ENCODE measurements at places on chromosomes 16 and 17.

- no peak for DNase-seq
These were observed 30.4 kb downstream of the BPTF start for GRCh38 chr17:67855504-67856324.

DNA sequence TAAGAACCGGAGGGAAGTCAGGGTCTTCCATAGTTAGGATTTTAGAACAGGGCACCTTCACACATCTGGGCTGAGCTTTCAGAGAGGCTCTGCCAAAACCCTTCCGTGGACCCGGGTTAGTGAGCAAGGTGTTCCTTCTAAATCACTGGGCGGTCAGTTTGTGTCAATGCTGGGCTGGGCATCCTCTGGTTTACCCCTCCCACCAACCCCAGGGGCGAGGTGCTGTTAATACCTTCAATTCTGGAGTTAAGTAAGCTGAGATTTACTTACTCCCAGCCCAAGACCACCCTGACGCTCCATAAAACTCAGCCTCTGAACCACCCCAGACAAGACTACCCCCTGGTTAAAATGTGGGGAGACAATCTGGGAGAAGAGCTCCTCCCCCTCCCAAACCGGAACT, 1.0 kb downstream of the TMEM92 start:
- DNase-seq: no peak

DNA sequence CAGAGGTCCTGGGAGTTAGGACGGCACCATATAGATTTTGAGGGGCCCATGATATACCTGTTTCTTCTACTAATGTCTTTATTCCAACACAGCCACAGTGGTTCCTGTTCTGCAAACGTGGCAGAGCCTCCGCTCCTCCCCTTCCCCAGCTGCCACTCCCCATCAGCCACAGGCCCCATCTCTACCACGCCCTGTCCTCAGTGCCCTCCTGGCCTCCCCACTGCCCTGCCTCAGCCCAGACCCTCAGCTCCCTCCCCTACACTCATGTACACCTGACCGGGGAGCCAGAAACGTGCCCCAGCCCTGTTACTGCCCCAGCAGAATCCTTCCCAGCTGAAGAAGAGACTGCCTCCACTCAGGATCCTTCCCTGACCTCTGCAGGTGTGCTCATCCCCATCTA, 11.9 kb upstream of the RBFOX3 start:
- no peak for DNase-seq

DNA sequence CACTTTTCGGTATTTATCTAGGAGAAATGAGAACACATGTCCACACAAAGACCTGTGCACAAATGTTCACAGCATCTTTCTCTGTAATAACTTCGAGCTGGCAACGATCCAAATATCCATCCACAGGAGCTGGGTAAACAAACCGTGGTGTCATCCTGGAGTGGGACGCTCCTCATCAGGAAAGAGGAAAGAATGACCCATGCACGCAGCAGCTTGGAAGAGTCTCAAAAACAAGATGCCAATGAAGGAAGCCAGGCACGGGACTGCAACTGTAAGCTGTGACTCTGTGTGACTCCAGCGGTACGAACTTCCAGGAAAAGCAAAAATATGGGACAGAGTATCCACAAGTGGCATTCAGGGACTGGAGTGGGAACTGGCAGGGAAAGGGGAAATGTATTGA, 36.7 kb upstream of the CIBAR2 start:
- DNase-seq: peak; percentile 78

DNA sequence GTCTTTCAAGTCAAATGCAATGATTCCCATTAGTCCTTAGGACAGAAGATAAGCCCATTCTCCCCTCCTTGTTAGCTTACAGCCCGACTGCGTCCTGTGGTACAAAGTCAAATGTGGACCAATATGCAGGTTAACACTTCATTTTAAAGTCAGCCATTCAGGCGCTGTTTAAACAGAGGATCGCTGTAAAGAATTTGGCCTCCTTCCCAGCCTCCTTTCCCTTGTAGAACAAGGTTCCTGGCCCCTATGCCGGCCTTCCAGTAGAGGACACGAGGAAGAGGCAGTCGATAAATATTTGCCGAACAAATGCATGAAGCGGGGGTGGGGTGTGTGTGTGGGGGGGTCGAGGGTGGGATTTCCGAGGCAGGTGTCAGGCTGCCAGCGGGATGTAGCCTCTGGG, 4.3 kb downstream of the SDK2 start:
- DNase-seq: peak; percentile 82

GRCh38 chr16:75296606-75297005, 45.2 kb upstream of the BCAR1 start:
- DNase-seq: no peak
